WTC11 (cell line): ENCODE measurements at places on chromosomes 4 and X.

- peak; percentile 56 for DNase-seq
Measured at GRCh38 chr4:77994194-77994721, 62.9 kb upstream of the FRAS1 start.

DNA sequence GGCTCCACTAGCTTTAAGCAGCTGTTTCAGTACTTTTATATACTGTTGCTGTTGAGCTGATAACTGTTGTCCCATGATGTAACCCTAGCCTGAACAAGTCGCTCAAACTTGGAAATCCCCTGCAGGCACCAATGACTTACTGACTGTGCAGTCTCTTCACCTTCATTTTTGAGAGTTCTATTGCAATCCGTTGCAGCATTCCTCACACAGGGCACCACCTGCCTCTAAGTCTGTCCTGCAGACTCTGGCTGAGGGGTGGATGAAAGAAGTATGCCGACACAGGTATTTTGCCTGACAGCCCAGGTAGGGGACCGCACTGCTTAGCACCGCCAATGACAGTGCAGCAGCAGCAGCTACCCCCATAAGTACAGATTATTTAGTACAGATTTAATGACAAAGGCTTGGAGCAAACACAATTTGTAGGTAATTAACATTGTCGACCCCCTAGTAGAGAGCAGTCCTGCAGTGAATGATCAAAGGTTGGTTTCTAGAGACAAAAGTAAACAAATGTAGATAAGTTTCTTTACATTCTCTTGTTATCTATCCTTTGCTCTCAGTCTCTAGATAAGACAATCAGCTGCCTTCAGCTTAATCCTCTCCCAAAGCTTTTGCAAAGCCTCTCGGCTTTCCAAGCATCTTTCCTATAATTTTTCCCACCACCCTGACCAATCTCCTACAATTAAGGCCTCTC, 205.0 kb downstream of the PABPC4L start:
- no peak for DNase-seq

DNA sequence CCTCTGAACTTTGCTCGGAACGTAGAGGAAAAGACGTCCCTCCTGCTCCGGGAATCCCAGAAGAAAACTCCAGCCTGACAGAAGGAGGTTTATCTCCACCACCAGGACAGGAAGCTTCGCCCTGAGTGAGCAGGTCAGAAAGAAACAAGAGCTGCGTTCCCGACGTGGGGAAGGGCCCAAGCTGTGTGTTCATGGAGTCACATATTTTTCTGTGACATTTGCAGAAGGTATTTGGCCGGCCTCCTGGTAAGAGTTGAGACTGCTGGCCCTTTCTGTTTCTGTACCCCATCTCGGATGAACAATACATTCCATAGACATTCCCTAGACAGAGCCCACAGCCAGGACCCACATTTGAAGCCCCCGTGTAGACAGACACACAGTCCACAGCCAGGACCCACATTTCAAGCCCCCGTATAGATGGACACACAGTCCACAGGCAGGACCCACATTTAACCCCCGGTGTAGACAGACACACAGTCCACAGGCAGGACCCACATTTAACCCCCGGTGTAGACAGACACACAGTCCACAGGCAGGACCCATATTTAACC, 230.8 kb downstream of the SHOX start:
- no peak for DNase-seq

- DNase-seq = no peak
Measured at GRCh38 chrX:29419774-29420553, 795.4 kb upstream of the MAGEB2 start.

DNA sequence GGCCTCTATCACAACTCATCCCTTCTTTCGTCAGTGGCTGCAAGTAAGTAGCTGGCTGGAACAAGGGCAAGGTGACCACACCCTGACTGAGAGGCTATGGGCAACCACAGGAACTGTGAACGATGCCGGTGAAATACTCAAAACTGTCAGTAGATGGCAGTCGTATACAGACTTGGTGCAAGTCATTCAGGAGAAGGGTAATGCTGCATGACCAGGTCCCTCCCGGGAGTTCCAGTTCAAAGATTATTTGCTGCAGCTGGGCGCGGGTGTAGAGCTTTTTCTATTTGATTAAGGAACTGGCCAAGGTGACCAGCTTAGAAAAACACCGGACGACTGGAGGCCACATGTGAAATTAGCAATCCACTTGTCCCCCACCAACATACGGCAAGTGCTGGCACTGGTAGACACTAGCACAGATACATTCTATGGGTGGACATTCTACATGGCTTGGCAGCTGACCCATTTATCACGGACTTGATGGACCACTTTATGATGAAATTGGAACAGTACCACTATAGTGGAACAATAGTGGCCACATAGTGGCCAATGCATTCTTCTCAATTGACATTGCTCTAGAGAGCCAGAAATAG, 726.6 kb downstream of the TRAM1L1 start:
- DNase-seq = peak; percentile 83

- no peak for DNase-seq
Measured at GRCh38 chrX:134933248-134933647, 57.5 kb upstream of the SMIM10 start.

- DNase-seq = no peak
Measured at GRCh38 chr4:187071946-187072600, 348.4 kb upstream of the FAT1 start.

GRCh38 chr4:88291003-88291402, 6.6 kb upstream of the PPM1K start:
- no peak for DNase-seq

DNA sequence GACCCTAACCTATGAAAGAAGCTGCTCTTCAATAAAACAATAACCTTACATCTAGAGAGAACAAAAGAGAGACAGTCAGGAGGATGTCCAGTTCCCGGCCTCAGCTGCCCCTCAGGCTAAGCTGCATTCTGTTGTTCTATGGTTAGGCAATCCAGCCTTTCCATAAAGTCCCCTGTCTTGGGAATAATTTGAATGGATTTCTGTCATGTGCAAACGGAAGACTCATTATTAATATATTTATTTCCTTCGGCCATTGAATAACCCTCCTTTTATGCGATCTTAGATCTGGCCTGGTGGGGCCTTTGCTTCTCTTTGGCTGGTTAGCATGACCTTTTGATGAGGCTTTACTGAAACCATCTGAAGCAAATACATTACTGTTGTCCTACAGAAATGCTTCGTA, 80.1 kb downstream of the ANKRD50 start:
- no peak for DNase-seq

GRCh38 chr4:52687696-52688095, 28.6 kb upstream of the USP46 start:
- no peak for DNase-seq

- DNase-seq = no peak
Measured at GRCh38 chr4:67055319-67055718, 490.0 kb downstream of the CENPC start.
